ENCODE measurements at places on chromosomes 4 and X. TPM values are rescaled to one million over a fixed set of nuclear protein-coding genes. Genes with fewer than 3 reads are reported as not detected.

The HSD17B13 gene
- total RNA-seq: 1.1 TPM

- DNase-seq: no peak
These were observed 715.8 kb downstream of the CCSER1 start for GRCh38 chr4:90842960-90843359.

The GC gene
- total RNA-seq: not detected

DNA sequence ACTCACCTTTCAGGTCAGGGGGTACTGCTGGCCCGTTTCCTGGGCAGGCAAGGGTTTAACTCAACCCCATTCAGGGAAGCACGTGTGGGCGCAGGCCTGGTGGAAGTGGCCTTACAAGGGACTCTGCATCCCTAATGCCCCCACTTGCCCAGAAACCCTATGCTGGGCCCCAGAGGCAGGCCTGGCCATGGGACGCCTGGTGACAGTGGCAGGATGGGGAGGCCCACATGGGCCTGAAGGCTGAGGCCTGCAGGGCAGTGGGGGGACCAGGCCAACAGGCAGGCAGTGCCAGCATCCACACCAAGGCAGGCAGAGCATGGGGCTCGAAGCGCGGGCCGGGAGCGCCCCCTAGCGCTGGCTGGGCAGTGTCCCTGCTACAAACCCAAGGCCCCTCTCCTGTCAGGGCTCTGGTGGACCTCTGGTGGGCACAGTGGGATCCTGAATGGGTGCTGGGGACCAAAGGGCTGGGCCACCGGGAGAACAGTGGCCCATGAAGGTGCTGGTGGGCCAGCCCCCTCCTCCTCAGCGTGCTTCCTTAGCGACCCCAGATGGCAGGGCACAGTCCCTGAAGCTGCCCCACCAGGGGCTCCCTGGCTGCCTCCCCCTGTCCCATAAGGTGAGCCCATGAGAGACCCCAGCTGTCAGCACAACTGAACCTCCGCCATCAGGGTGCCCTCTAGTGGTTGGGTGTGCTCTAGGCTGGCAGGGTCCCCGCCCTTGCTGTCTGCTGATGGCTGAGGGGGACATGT lies 16.8 kb downstream of the FGFR3 start:
- DNase-seq: no peak

Measured in aorta (tissue), 5 donors.